ENCODE measurements at places on chromosomes 6 and 20.

DNA sequence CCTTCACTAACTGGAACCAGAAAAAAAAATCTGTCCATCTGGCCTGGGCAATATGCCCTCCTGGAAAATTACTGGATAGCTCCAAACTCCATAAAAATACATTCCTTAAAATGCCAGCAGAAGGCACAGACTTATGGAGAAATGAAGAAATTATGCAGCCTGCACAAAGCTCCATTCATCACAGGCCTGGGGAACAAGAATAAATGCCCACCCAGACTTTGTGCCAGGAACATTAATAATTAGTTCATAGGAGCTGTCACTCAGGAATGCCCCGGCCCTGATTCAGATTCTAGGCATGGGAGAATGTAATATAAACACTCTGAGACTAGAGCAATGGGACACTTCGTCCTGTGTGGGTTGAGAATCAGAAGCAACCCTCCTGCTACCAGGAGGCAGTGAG is 199.3 kb downstream of the OTOR start:
- no peak for DNase-seq

DNA sequence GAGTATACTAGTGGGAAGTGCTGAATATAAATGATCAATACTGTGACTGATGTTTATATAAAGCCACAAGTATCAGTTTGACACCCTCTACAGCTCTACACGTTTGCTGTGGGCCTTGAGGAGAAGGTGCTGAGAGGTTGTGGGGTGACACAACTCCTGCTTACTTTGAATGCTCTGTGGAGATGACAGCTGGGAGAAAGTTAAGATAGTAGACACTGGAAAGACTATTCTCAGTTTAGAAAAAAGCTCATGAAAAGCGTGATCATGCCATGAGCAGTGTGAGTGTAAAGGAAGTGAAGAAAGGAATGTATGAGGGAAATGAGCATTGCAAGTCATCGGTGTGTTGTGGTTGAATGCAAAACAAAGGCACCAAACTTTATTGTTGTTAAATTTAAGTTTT is 215.8 kb downstream of the UTRN start:
- no peak for DNase-seq

DNA sequence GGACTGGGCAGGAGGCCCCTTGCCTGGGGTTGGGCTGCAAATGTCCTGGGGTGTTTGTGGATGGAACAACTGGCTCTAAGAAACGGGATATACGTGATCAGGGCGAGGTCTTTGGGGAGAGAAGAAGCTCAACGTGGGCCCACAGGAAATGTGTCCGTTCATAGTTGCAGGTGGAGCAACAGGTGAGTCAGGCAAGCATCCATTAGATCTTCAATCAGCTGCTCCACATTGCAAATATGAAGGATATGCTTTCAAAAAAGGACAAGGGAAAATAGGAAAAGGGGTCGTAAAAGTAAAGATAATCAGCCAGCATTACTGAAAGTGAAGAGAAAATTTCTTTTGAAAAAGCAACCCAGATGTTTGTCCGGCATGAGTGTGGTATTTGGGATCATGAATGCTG is 251.0 kb downstream of the CDH4 start:
- no peak for DNase-seq

DNA sequence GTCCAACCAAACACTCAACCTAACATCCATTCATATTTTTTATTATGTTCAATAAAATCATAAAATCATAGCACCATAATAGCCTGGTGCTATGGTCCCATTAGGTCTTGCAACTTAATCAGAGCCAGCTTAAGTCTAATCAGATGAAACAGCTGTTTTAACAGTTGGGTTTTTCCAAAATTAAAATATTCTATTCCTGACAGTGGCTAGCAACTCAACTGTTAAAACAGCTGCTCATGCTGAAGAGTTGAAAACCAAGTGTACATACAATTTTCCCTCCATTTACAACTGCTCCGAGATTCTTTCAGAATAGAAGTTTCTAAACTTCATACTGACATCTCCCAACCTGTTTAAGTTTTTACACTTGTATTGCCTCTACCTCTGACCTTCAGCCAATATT is 89.5 kb downstream of the UBE3D start:
- DNase-seq, result no peak

DNA sequence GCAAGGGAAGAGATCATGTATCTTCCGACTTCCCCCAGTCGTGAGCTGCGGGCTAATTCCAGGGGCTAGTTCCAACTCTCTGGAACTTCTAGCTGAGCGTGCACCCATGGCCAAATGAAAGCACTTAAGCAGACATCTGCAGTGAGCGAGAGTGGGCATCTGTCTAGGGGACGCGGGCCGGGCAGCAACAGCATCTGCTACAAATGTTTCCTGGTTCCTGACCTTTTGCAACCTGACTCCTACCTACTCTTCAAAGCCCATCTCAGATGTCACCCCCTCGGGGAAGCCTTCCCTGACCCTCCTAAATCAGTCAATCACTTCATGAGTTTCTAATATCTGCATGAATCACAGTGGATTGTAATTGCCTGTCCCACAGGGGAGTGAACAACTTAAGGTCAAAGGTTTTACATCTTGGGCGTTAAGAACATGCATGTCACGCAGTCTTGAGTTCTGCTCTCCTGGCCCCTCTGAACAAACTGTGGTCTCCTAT is 141.9 kb downstream of the CEBPB start:
- no peak for DNase-seq

DNA sequence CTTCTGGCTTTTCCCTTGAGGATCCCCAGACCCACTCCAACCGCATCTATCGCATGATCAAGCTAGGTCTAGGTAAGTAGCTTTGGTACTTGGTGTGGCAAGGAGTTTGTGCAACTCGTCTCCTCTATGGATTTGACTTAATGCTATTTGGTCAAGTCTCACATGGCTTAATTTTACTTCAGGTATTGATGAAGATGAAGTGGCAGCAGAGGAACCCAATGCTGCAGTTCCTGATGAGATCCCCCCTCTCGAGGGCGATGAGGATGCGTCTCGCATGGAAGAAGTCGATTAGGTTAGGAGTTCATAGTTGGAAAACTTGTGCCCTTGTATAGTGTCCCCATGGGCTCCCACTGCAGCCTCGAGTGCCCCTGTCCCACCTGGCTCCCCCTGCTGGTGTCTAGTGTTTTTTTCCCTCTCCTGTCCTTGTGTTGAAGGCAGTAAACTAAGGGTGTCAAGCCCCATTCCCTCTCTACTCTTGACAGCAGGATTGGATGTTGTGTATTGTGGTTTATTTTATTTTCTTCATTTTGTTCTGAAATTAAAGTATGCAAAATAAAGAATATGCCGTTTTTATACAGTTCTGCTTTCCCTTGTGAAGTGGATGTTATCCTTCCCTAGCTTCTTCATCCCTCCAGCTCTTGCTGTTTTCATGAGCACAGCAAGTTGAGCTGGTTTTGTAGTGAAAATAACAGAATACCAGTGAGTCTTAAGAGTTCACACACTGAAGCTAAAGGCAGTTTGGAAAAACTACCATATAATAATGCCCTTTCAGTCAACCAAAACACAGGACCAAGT is 3.8 kb downstream of the SLC35B2 start:
- no peak for DNase-seq

GRCh38 chr6:157592541-157592940 is 211.6 kb downstream of the ZDHHC14 start:
- no peak for DNase-seq

- DNase-seq, result no peak
These were observed 90.4 kb downstream of the SLC2A10 start for GRCh38 chr20:46799781-46800408.

DNA sequence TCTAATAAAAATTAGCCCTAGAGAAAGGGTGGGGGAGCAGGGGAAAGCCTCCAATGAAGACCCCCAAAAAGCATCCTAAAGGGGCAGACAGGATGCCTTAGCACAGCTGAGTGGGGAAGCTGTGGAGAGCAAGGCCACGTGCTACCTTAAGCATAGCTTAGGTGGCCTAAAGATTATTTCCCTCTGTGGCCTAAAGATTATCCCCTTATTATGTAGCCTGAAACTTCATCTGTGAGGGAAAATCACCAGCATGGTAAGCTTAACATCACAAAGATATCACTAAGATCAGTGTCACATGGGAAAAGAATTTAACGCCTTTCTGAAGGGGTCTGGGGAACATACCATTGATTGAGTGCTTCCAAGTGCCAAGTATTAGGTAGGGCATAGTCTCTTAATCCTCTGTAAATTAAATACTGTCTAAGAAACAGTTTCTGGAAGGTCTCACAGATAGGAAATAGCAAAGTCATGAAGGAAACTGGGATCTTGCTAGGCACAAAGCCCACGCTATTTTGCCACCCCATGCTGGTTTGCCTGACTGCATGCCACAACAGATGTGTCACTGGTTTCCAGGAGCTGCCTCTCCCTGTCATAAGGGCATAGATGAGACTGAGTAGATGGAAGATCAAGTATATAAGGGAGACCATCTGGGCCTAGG is 170.0 kb downstream of the HACE1 start:
- no peak for DNase-seq

DNA sequence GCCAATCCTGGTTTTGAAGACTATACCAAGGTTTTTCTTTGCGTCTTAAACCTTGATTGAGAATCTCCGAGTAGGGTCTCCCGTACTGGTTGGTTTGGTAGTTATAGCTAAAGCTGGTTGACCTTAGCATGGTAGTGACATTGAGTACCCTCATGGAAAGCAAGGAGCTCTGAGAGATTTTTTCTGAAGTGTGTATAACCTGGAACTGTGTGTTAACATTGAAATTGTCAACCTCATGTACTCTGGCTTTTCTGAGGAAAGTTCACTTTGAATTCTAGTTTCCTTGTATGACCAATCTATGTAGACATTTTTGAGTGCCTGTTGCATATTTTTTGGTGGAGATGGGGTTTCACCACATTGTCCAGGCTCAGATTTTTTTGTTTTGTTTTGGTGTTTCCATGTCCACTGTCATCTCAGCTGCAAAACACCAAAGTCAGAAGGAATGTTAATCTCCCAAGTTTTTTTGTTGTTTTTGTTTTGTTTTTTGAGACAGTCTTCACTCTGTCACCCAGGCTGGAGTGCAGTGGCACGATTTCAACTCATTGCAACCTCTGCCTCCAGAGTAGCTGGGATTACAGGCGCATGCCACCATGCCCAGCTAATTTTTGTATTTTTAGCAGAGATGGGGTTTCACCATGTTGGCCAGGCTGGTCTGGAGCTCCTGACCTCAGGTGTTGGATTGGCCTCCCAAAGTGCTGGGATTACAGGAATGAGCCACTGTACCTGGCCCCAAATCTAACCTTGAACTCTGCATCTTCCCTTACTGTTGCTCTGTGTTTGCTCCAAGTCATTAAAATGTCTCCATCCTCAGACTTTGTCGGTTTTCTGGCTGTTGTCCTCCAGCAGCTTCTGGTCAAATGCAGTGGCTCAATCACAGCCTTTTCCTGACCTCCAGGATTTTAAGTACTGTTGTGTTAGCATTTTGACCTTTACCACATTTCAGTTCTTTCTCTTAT is 4.3 kb downstream of the RPS12 start:
- DNase-seq, result no peak

- DNase-seq, result no peak
These were observed 87.9 kb downstream of the MMS22L start for GRCh38 chr6:97195117-97195516.

GRCh38 chr20:41609474-41609873 is 8.7 kb downstream of the CHD6 start:
- no peak for DNase-seq

- DNase-seq, result no peak
These were observed 285.3 kb upstream of the PRDM1 start for GRCh38 chr6:105800871-105801270.

DNA sequence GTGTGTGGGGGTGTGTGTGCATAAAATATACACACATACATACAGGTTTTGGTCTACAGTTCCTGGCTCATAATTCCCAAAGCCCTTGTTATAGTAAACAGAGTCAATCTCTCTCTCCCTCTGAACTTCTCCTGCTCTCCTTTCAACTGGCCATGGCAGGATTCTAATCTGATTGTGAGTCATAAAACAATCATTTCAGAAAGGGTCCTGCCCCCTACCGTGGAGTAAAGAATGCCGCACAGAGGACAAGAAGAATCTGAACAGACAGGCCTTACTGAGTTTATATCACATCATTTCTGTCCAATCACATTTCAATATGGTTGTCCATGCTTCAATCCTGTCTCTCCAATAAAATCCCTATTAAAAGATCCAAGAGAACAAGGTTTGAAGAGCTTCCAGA is 416.9 kb downstream of the FRK start:
- no peak for DNase-seq
